ENCODE measurements at places on chromosomes 12 and 14.

DNA sequence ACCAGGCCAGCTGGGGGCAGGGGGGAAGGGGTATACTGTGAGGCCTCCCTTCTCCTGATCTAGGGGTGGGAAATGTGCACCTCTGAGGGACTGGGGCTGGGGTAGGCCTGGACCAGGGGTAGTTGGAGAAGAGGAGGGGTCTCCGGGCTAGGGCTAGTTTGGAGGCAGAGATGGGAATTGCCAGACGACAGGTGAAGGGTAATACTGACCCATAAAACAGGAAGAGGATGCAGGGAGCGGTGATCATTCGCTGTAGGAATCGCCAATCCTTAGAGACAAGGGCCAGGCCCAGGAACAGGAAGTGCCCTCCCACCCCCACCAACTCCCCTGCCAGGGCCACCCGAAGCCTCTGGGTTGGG is 4.4 kb downstream of the SLC22A17 start:
- no peak for DNase-seq

- no peak for DNase-seq
Observed at GRCh38 chr14:73249564-73250316, 12.4 kb downstream of the PAPLN start.

DNA sequence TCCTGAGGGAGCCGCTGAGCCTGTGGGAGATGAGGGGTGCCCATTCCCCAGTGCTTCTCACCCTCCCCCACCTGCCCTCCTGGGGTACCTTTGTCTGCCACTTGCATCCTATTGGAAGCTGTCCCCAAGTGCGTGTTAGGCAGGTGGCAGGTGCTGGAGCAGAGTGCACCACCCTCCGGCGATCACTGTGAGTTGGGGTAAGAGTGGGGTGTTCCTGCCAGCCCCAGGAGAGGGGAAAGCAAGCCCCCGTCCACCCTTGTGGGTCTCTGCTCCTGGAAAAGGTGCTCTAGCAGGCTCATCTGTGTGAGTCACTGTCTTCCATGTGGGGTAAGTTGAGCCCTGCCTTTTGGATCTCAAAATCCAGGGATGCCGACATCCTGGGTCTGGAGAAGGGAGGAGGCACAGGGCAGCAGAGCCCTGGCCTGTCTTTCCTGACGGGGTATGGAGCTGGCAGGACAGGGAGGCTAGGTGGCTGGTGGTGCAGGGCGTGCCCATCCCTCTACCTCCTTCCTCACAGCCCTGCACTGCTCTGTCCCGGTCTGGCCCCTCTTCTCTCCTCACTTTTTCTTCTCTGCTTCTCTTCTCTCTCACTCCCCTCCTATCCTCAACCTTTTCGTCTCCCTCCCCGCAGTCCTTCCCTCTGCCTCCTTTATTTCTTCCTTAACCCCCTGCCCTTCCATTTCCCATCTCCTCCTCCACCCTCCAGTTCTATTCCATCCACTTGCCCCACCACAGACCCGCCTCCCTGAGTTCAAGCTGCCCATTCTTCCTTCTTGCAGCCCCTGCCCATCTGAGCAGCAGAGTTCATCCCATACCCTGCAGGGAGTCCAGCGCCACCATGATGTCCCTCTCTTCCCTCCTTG is 20.1 kb upstream of the KRT7 start:
- DNase-seq: no peak

GRCh38 chr12:21438643-21439042 is 1.2 kb downstream of the PYROXD1 start:
- DNase-seq: no peak

DNA sequence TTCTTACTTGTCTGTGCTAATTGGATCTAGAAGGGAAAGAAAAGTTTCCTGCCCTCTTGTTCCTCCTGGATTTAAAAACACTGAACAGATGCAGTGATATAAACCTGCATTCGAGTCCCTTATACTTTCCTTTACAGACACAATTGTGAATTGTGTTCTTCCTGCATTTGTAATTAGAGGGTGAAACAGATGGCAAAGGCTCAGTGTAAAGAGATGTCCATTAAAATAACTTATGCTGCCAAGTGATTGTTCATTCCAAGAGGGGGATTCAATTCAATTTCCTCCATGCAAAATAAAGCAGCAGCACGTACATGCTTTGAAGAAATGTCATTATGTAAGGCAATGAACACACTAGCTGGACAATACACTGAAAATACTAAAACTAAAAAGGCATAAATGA is 248.3 kb upstream of the LRIG3 start:
- DNase-seq: no peak

GRCh38 chr14:36659010-36659821 is 2.4 kb upstream of the PAX9 start:
- no peak for DNase-seq

DNA sequence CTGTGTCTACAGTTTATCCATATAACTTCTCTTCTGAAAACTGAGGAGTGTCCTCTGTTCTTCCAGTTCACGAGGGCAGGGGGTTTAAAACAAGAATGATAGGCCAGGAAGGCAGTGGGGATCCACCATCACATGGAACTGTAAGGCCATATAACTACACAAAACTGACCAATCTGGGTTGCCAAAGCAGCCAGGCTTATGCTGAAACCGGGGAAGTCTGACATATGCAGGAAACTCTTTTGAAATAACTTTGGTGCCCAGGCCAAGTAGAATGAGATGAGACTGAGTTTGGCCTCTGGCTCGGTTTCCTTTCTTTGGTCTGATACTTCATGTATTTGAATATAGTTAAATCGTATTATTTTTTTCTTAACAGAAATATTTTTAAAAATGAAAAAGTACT is 18.0 kb upstream of the ATF1 start:
- DNase-seq: no peak

GRCh38 chr12:34604631-34605509 is 582.6 kb downstream of the ALG10 start:
- DNase-seq: no peak

- no peak for DNase-seq
Observed at GRCh38 chr14:101373690-101374295, 187.5 kb upstream of the DIO3 start.

GRCh38 chr12:138898-139534 is 72.4 kb downstream of the IQSEC3 start:
- DNase-seq: no peak

- no peak for DNase-seq
Observed at GRCh38 chr14:56357428-56357827, 222.2 kb upstream of the TMEM260 start.

GRCh38 chr14:60655898-60656685 is 6.8 kb upstream of the SIX1 start:
- no peak for DNase-seq

DNA sequence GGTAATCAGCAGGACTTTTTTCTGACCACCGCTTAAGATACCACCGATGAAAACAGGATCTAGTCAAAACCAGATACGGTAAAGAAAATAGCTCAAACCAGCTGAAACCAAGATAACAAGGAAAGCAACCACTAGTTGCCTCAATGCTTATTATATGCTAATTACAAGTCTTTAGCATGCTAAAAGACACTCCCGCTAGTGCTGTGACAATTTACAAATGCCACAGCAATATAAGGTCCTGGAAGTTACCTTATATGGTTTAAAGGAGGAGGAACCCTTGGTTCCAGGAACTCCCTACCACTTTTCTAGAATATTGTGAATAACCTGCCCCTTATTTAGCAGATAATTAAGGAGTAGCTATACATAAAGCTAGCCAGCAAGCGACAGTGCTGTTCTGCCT is 976.4 kb upstream of the SEL1L start:
- no peak for DNase-seq

DNA sequence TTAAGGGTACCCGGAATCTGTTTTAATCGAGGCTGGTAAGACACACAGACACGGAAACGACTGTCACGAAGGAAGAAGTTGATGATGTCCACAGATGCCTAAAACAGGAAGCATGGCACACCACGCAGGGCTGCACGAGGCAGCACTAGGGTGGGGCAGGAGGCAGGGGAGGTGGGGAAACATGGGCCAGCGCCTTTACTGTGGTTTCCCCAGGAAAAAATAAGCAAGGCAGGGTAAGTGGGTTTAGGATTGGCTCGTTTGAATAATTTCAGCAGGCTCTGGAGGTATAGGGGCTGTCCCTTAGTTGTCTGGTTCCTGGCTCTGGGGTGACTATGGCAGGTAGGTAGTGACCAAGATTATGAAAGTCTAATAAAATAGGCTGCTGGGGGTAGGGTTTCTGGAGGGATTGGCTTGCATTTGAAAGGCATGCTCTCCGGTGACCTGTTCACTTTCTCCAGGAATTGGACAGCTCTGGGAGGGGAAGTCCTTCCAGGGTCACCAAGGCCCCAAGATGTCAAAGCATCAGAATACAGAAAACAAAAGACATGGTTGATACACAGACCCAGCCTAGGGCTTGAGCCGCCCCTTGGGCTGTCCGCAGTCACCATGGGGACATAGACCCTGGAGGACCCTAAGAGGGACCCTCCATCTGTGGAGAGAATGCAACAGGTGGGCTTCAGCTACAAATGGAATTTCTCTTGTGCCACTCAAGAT is 35.3 kb downstream of the MAP1LC3B2 start:
- no peak for DNase-seq

DNA sequence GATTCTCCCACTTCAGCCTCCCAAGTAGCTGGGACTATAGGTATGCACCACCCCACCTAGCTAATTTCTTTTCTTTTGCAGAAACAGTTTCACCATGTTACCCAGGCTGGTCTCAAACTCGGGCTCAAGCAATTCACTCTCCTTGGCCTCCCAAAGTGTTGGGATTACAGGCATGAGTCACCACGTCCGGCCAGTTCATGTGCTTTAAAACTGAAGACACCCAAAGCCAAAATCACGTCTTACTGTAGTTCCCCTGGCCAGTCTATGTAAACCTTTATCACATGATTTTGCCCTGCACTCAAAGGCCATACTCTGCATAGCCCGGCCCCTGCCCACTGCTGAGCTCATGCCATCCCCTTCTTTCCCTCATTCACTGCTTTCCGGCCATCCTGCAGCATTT is 4.5 kb downstream of the ALKBH2 start:
- no peak for DNase-seq

- DNase-seq: no peak
Observed at GRCh38 chr14:99579120-99579836, 24.7 kb downstream of the CCDC85C start.

DNA sequence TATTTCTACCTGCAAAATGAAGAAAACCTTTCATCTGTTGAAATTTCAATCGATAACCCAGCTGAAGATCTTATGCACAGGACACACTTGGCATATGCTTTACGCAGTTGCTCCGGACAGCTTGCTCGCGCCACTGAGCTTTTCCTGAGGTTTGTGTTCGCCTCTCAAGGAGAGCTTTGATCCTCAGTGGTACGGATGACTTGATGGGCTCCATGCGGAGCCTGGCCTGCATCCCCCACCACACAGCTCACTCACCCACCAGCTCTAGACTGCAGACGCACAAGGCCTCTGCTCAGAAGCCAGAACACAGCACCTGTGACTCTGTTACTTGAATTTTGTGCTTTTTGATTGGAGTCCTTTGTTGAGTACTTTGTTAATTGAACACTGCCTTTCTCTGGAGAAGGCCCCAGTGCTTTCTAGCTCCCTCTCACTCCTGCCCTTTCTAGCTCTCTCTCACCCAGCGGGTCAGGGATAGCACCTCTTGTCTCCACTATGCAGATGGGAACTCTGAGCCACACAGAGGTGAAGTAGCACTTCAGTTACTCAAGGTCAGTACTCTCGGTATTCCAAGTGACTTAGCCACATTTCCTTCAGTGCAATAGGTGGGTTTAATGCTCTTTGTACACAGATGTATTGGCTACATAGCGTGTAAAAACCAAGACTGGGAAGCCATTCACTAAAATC is 52.1 kb downstream of the TBC1D30 start:
- DNase-seq: no peak

- DNase-seq: no peak
Observed at GRCh38 chr12:53990311-53991076, 5.5 kb downstream of the HOXC10 start.

- DNase-seq: no peak
Observed at GRCh38 chr14:105859717-105860614, 333.6 kb downstream of the TMEM121 start.

GRCh38 chr12:23222801-23223200 is 597.8 kb downstream of the ETNK1 start:
- DNase-seq: no peak

DNA sequence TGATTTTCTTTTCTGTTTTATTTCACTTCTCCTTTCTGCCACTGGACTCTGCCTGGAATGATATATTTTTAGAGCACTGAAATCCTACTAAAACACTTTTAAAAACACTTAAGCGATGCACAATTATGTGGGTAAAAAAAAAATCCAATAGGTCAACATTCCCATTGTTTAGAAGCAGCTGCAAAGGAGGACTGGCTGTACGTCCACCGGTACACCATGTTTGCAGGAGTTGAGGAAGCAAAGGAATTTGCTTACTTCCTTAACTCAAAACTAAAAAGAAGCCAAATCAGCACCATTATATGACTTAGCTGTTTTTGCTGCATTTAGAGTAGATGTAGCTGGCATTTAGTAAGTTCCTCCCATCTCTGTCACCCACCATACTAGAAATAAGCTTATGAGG is 186.8 kb upstream of the TMTC1 start:
- no peak for DNase-seq

GRCh38 chr12:54306925-54307741 is 6.3 kb upstream of the NFE2 start:
- no peak for DNase-seq

DNA sequence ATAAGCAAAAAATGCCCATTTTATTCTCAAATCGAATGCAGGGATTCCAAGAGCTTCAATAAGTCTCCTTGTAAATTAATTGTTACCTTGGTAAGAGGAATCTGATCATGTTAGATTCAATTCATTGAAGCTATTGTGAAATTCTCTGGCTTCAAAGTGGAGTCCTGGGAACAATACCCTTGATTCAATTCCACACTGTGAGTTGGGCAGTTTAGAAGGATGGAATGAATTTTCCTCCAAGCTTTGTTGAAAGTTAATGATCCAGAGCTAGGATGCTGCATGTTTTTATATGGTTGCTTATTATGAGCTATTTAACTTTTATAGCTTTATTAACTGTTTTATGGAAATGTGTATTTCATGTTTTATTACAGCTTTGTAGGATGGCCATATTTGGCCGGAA is 89.9 kb upstream of the IGF1 start:
- no peak for DNase-seq

DNA sequence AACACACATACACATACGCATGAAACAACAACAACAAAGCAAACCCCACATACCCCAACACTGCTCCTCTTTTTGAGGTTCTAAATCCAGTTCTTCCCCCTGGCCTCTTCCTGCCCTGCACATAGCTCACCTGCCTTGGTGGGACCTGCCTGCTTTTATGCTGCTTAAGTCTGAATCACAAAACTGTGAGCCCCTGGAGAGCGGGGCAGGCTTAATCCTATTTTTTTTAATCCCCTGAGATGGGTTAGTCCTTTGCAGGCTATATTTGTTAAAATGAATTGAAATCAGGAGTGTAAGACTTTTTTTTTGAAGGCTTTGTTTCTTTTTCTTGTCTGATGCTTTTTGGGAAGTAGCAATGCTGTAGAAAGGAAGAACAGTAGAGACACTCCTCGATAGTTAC is 84.6 kb upstream of the MAX start:
- no peak for DNase-seq

- DNase-seq: no peak
Observed at GRCh38 chr12:62618930-62619329, 152.3 kb downstream of the MON2 start.

DNA sequence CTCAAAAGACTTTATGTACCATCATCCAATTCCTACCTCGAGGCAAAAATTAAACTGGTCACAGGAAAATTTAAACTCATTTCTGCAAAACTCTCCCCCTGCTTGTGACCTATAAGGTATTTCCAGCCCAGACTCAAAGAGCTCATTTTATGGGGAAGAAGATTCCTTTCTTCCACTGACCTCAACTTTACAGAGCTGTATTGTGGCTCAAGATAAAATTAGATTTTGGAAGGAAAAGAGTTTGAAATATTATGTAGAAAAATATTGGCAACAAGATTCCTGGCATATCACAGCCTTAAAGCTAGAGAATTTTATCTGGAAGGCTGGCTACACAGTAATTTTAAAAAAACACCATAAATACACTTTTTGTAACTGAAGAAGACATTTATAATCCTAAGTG is 91.7 kb downstream of the STXBP6 start:
- no peak for DNase-seq
